ENCODE measurements at places on chromosomes 11 and 22.

- DNase-seq = peak; percentile 77
Observed at GRCh38 chr11:67213178-67213621, 53.1 kb upstream of the GRK2 start.

DNA sequence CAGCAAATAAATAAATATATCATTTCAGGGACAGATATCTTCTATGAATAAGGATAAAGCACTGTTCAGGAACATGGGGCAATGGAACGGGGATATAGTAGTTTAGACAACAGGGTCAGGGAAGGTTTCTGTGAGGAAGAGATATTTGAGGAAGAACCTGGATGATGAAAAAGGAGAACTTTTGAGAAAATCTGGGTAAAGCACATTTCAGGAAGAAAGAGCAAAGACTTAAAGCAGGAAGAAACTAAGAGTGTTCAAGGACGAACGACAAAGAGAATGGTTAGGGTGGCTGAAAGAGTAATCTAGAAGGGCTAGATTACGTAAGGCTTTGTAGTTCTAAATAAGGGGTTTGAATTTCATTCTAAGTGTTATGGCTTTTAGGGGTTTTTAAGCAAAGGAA is 12.7 kb downstream of the DDI1 start:
- DNase-seq = peak; percentile 26

GRCh38 chr11:125397421-125397820 is 98.6 kb downstream of the FEZ1 start:
- no peak for DNase-seq

- DNase-seq = no peak
Observed at GRCh38 chr11:134374891-134375550, 37.0 kb downstream of the B3GAT1 start.

DNA sequence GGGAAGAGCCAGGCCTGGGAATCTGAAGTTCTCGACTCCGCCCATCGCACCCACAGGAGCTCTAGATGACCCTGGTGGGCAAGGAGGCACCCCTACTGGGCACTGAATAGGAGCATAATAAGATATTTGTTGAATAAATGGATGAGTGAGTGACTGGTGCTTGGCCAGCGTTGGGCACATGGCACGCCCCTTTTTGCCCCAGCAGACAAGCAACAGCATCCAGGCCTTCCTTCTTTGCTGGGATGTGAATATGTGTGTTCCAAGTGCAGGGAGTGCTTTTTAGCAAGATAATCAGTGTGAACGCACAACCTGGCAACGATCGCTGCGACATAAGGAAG is 443 bp upstream of the CELF1 start:
- no peak for DNase-seq

DNA sequence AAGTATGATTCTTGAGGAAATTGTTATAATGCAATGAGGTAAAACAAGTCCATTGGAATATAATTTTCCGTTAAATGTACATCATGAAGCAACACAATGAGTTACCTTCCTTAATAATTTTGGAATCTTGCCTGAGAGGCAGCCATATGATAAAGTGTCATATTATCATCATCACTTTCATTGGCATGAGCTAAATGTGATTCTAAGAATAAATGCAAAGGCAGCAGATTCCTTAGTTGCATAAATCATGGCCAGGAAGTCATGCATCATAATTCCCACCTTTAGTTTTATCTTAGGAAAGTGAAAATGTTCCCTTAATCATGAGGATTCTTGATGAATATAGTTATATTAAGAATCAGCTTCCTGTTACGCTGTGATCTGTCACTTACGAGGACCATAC is 14.2 kb upstream of the MMP1 start:
- no peak for DNase-seq

- DNase-seq = no peak
Observed at GRCh38 chr22:31346733-31347250, 646 bp upstream of the PATZ1 start.

DNA sequence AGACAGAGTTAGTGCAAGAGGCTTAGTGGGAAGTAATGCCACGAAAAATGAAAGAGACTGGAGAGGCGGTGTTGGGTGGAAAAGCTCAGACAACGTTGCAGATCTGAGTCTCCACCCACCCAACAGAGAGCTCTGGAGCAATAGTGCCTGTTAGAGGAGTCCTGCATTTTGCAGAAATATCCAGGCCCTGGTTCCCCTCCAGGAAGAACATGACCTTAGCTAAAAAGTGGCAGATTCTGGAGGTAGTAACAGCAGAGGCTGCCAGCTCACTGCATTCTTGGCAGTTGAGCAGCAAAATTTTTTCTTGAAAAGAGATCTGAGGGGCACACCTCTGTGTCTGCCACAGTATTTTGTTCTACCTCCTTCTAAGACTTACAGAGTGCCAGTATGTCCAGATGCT is 27.7 kb upstream of the BIRC3 start:
- DNase-seq = peak; percentile 60

DNA sequence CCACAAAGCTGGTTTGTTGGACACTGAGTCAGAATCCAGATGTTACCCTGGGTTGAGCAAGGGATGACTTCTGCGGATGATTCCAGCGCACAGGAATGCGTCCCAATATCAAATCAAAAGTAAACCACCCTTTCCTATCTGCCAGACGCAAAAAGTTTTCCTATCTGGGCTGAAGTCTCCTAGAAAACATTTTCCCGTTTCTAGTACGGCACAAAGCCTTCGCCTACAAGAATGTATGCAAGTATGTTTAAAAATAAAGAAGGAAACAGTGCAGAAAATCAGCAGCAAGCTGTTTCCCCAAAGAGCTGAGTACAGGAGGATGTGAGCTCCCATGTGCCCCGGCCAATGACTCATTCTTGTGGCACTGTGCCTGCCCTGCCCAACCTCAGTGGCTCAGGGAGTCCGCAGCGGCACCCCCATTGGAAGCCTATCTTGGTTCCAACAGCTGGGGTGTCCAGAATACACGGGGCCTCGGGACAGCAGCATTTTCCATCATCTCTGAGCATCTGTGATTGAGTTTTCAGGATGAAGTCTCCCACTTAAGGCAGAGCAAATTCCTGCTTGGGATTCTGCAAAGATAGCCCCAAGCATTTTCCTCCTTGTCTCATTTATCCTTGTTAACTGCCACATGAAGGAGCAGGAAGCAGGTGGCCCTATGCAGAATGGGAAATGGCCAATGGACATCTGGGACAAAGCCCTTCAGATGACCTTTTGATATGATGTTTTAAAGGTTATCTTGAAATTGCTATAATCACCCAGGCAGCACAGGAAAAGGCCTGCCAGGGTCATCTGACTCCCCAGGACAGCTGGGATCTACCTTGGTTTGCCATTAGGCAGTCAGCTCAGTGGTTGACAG is 17.5 kb downstream of the KCNJ5 start:
- DNase-seq = peak; percentile 78

DNA sequence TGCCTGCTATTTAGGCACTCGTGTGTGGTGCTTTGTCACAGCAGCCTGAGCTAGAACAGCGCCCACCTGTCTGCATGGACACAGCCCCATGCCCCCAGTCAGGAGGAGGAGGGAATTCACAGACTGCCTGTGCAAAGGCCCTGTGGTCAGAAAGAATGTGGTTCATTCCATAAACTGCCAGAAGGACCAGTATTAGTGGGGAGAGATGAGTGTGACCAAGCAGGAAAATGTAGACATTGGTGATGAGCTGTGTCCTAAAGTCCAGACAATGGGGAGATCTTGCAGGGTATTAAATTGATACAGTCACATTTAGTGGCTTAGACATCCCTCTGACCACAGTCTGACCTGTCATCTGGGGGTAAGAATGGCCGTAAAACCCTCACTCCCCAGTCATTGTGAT is 83.7 kb upstream of the LINC01488 start:
- DNase-seq = no peak

GRCh38 chr22:49234459-49234858 is 593.2 kb downstream of the BRD1 start:
- DNase-seq = no peak

- no peak for DNase-seq
Observed at GRCh38 chr22:44033694-44034093, 9.6 kb downstream of the PARVB start.

DNA sequence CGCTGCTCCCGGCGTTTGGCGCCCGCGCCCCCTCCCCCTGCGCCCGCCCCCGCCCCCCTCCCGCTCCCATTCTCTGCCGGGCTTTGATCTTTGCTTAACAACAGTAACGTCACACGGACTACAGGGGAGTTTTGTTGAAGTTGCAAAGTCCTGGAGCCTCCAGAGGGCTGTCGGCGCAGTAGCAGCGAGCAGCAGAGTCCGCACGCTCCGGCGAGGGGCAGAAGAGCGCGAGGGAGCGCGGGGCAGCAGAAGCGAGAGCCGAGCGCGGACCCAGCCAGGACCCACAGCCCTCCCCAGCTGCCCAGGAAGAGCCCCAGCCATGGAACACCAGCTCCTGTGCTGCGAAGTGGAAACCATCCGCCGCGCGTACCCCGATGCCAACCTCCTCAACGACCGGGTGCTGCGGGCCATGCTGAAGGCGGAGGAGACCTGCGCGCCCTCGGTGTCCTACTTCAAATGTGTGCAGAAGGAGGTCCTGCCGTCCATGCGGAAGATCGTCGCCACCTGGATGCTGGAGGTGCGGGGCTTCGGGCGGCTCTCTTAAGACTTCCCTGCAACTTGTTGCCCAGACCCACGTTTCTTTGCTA is at the start of gene CCND1:
CCND1 (plus strand) TSS at position 162 of the 587 bp plus-strand sequence; CDS start at position 320, 158 bp downstream.
- peak; percentile 83 for DNase-seq

GRCh38 chr11:57464539-57465181 is 4.3 kb downstream of the RTN4RL2 start:
- no peak for DNase-seq

DNA sequence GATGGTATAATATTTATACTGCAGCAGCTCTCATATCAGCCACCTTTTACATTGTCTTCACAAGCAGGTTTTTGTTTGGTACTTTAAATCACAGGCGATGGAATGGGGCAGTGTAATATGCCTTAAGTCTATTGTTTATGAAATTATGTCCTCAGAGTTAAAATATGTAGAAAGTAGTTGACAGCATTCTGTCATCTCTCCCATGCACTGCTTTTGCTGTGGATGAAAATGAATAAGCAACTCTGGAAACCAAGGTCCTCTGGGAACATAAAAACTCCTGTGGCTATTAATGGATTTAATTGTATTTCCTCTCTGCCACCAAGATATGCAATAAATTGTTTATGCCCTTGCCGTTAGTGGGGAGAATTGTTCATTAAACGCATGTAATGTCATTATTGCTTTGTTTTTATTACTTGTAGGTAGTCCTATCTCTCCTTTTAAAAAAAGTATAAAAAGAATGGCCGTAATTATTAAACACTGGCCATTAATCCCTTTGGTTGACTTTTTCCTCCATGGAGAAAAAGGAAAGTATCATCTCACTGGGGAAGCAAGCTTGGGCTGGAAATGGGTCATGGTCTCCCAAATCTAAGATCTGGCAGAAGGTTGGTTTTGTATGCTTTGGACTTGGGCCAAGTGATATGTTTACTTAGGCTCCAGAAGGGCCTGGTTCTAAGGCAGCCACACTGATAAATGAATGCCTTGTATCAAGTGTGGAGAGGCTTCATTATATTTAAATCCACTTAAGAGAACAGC is 13.1 kb downstream of the PACS1 start:
- DNase-seq = no peak

- DNase-seq = peak; percentile 9
Observed at GRCh38 chr11:17719938-17720795, 796 bp downstream of the MYOD1 start.

DNA sequence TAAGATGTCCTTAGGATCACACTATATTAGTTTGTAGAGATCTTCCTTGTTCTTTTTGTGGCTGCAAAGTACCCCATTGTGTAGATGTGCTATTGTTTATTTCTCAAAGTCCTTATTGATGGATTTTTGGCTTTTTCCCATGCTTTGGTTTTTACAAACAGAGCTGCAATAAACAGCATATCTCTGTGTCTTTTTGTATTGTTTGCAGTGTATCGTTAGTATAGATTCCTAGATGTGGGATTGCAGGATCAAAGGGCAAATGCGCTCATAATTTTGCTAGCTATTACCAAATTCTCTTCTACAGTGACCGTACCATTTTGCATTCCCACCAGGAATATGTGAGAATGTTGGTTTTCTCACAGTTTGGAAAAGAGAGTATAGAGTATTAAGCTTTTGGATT is 27.5 kb upstream of the FTH1 start:
- no peak for DNase-seq

DNA sequence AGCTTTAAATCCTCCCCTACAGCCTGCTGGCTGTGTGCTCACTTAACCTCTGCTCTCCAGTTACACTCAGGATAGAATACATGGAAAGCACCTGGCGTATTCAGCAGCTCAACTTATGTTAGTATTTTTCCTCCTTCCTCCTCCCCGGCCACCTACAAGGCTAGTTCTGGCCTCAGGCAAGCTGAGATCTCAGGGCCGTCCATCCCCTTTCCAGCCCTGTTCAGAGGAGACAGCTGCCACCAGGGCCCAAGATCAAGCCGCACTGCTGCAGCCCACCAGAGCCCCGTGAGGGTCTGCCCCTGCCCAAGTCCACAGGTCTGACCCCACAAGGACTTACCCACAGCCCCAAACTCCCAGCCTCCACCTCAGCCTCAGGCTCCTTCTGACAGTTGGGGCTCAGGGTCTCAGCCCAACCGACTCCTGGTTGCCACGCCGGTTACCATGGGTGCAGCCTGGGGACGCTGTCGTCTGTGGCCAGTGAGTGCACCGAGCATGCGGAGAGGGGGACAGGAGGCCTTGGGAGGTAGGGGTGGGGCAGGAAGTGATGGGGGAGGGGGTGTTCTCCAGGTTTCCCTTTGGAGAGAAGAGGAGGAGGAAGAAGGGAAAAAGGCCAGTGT is at the start of gene C11orf16:
C11orf16 (minus strand) TSS at position 384 of the 617 bp plus-strand sequence. CDS start 639 bp downstream, outside the sequence.
- no peak for DNase-seq

DNA sequence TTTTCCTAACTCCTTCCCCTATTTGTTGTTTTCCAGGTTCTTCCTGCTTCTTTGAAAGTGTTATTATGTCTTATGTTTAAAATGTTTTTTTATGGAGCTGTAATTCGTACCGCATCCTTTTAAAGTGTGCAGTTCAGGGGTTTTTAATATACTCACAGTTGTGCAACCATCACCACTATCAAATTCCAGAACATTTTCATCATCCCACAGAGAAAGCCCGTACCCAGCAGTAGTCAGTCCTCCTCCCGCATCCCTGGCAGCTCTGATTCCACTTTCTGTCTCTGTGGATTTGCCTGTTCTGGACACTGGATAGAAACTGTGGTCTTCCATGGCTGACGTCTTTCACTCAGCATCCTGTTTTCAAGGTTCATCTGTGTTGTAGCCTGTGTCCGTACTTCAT is 73.7 kb downstream of the JAM3 start:
- DNase-seq = no peak

- DNase-seq = no peak
Observed at GRCh38 chr11:94193288-94193687, 64.6 kb downstream of the PANX1 start.

- DNase-seq = no peak
Observed at GRCh38 chr11:126521196-126521595, 165.7 kb downstream of the ST3GAL4 start.

- DNase-seq = peak; percentile 64
Observed at GRCh38 chr22:41943661-41944209, 3.2 kb downstream of the CENPM start.

Measured in suppressor macrophage treated with lipopolysaccharide for 4 hours (primary cell).